ENCODE measurements at places on chromosomes 13 and 19. TPM values are rescaled to one million over a fixed set of nuclear protein-coding genes. Genes with fewer than 3 reads are reported as not detected.

- no peak overlapping the region for H3K4me3 ChIP-seq
- H3K36me3 ChIP-seq: peaks cover 22% of the 10 kb centered on the region
- no peak for DNase-seq
- no peak overlapping the region for H3K27ac ChIP-seq
- no peaks in the 10 kb centered on the region for H3K27me3 ChIP-seq
- peaks cover 6% of the 10 kb centered on the region for H3K4me1 ChIP-seq
Observed at GRCh38 chr19:53328967-53329366, 4.6 kb upstream of the ZNF845 start.

- H3K4me3 ChIP-seq: peak within 1 kb of the TSS; percentile 97
- DNase-seq: peak; percentile 96
- H3K36me3 ChIP-seq: peaks cover 8% of the 10 kb centered on the region
Observed at GRCh38 chr13:74134221-74134776, at the start of gene KLF12. KLF12 (minus strand) TSS chr13:74134404.

The MYO16 gene
- total RNA-seq: not detected

- H3K36me3 ChIP-seq: peaks cover 11% of the 10 kb centered on the region
- H3K27ac ChIP-seq: no peak overlapping the region
- H3K4me3 ChIP-seq: peak overlapping the region; percentile 69
- H3K4me1 ChIP-seq: peaks cover 3% of the 10 kb centered on the region
Observed at GRCh38 chr19:37251308-37252229, 33.6 kb downstream of the ZNF383 start.

The ELSPBP1 gene
- total RNA-seq: not detected

All from activated CD4-positive, alpha-beta memory T cell treated with anti-CD3 and anti-CD28 coated beads, Interleukin-2, amount 10 ng/mL, durations not matched to agents 7 days and 5 days (primary cell).